ENCODE measurements at places on chromosomes 5 and 9.

- DNase-seq, result no peak
Observed at GRCh38 chr5:177474846-177475562, 1.6 kb upstream of the DBN1 start.

DNA sequence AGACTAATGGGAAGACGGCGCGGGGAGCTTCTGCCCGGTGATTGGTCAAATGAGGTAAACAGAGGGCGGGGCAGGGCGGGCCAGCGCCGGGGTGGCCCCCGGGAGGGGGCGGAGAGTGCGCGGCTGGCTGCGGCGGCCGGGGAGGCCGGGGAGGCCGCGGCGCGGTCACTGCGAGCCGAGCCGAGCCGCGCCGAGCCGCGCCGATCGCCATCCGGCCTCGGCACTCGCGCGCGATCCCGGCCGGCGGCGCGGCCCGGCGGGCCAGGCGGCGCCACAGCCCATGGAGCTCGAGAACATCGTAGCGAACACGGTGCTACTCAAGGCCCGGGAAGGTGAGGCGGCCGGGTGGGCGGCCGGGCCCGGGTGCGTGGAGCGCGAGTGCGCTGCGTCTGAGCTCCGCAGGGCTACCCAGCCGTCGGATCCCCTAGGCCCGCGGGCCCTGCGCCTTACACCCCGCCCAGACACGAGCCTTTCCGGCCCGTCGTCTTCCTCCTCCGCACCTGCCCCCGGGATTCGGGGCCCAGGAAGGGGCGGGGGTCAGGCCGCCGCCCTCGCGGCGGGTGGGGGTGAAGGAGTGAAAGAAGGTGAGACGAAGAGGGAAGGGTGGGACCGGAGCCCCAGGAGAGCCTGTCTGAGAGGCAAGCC, at the start of gene GRK6:
Gene GRK6, plus strand, starts transcription at position 111 of the 645 bp plus-strand sequence. Its CDS starts 170 bp downstream, at position 281.
- DNase-seq, result peak; percentile 99

GRCh38 chr9:113511047-113511521, 47.6 kb downstream of the RGS3 start:
- no peak for DNase-seq

- no peak for DNase-seq
Observed at GRCh38 chr5:108720391-108720790, 27.3 kb upstream of the FER start.

GRCh38 chr5:89436464-89436863, 553.5 kb upstream of the MEF2C start:
- DNase-seq, result no peak

DNA sequence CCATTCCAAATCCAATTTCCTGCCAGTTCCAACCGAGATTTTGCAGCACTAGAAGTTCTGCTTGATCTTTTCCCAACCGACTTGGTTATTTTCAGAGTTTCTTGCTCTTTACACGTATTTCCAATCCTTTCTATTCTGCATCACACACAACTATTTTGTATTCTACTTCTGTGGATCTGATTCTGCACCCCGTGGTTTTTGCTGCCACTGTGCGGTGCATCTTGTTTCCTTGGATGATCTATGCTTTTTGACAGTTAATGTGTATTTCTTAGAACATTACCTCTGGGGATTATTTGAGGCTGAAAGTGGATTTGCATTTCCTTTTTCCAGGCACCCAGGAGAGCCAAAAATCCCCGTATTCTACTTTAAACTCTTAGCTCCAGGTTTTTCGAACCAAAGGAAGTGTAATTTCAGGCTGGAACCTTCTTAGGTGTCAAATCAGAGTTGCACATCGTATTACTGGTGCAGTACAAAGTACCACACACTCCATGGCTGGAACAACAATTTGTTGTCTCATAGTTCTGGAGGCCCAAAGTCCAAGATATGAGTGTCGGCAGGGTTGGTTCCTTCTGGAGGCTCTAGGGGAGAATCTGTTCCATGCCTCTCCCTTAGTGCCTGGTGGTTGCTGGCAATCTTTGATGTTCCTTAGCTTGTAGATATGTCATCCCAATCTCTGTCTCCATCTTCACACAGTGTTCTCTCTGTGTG, 14.7 kb upstream of the SARDH start:
- no peak for DNase-seq

DNA sequence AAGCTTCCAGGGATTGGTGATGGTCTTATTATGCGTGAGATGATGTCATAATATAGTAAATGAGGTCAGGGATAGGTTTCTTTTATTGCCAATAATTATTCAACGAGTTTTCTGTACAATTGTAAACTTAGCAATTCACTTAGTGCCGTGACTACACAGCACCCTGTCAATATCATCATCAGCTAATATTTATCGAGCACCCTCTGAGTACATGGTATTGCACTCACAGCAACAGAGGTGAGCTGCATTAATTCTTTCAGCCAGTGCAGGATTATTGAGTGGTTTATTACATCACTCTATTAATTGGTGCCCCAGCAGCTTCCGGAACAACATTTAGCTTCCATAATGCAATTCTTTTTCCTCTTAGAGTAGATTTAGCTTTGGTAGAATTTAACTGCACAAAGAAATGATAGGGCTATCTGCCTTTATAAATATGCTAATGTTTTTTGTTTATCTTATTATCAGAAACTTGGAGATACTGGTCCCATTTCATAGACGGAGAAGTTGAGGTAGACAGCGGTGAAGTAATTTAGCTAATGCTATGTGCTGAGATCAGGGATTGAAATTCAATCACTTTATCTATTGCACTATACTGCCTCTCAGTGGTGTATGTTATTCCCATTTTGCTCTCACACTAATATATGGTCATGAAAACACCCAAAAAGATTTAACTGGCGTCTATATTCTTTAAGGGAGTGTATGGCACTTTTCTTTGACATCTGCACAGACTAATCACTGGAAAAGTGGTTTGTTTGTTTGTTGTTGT, 726.1 kb upstream of the WWC1 start:
- no peak for DNase-seq

DNA sequence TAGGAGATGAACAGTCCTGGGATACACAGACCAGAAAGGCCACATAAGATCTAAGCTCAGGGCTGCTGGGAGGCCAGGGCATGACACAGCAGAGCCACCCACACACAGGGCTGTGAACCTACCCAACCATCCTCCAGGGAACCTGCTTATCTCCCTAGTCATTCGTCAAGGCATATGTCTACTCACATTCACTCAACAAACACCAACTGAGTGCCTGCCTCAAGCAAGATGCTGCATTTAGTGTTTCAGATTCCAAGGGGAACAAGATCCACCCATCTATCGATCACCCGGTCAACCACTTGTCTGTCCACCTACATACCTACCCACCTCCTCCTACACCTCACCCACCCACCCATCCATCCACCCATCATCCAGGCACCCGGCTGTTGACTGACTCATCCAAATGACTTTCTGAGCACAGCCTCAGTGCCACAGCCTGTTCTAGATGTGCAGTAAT, 1.9 kb downstream of the DPM2 start:
- no peak for DNase-seq

- no peak for DNase-seq
Observed at GRCh38 chr5:35822511-35822910, 34.2 kb upstream of the IL7R start.

DNA sequence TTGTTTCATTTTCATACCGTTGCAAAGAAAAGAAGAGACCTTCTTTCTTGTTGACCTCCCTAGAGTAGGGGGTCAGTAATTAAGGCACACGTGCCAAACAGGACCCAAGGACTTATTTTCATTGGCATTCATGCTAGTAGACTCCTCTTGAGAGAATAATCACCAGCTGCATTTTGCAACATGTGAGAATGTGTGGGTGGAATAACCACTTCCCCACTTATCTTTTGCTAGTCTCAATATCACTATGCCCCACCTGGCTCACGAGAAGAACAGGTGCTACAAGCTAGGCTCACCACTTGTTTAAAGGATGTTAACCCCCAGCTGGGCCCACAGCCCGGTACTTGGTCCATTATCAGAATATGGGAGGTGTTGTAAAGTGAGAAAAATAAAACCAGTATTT, 460.7 kb upstream of the MEF2C start:
- no peak for DNase-seq

DNA sequence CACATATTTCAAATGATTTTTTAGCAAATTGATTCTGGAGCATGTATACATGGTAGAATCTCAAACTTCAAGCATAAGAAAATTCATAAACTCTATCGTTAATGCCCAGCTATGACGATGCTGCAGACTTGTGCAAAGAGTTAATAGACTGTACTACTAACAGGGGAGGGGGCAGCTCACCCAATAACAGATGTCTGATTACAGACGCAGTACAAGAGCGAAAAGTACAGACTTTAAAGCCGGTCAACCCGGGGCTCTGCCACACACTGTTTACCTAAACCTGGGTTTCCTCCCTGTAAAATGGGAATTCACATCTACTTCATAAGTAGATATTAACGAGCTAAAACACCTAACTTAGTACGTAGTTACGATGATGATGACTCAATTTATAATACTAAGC, 651 bp downstream of the TRIM23 start:
- no peak for DNase-seq

DNA sequence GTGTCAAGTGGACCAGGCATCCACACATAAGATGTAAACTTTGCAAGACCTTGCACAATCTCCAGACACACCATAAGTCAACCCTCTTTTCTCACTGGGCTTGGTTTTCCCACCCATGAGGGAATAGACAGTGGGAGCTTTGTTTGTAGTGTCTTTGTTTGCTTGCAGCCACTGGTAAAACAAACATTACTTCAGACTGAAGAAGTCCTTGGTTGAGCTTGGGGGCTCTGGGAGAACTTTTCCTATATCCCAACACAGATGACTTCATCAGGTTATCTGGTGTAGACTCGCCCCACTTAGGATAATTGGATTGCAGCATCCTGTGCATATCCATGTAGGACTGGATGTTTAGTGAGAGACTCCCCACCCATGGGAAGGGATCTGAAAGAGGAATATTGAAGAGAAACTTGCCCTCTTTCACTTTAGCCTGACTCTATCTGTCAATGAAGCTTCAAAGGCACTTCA, 11.5 kb upstream of the ADGRV1 start:
- no peak for DNase-seq

- DNase-seq, result no peak
Observed at GRCh38 chr5:159533197-159533596, 202.9 kb upstream of the IL12B start.

DNA sequence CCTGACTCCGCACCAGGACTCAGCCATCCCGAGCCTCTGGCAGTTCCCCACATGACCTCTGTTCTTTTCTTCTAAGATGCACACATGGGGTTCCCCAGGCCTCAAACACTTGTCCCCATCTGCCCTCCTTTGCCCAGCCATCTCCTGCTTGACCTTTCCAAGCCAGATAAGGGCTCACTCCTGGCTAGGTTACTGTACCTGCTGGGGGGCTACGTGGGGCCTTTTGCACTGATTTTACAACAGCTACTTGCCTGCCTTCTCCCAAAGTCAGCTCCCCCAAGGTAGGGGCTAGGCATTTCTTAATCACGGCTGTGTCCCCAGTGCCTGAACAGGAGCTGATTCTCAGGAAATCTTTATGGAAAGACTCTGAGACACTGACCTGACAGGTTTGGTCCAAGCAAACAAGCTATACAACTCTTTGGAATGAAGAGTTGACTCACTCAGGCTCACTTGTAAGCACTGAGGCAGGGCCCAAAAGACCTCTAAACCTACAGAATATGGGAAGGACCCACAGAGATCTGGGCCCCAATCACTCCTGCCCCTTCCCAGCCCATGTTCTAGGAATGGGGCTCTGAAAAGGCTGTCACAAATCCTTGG, 2.5 kb downstream of the MACROH2A1 start:
- DNase-seq, result no peak

- no peak for DNase-seq
Observed at GRCh38 chr5:72214168-72214567, 105.9 kb downstream of the MRPS27 start.

- no peak for DNase-seq
Observed at GRCh38 chr5:91937121-91937520, 554.0 kb upstream of the ARRDC3 start.

- DNase-seq, result no peak
Observed at GRCh38 chr5:82601077-82601476, 322.9 kb upstream of the RPS23 start.

DNA sequence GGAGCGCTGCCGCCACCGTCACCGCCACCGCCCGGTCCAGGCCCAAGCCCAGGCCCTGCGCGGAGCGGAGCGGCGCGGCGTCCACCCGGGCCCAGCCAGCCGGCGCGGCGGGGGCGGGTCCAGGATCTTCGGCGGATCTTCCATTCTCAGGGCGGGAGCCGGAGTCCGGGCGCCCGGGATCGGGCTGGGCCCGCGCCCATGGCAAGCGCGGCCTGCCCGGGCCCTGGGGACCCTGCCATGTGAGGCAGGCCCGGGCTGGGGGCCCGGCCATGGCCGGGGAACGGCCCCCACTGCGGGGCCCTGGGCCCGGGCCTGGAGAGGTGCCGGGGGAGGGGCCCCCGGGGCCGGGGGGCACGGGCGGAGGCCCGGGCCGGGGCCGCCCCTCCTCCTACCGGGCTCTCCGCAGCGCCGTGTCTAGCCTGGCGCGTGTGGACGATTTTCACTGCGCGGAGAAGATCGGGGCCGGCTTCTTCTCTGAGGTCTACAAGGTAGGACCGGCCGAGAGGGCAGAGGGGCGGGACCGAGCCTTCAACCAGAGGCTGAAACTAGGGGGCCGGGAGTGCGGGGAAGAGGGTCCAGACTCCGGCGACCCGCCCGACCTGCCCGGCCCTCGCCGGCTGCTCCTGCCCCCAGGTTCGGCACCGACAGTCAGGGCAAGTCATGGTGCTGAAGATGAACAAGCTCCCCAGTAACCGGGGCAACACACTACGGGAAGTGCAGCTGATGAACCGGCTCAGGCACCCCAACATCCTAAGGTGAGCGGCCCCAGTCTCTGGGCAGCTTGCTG, 482 bp downstream of the TESK1 start:
- DNase-seq, result no peak

DNA sequence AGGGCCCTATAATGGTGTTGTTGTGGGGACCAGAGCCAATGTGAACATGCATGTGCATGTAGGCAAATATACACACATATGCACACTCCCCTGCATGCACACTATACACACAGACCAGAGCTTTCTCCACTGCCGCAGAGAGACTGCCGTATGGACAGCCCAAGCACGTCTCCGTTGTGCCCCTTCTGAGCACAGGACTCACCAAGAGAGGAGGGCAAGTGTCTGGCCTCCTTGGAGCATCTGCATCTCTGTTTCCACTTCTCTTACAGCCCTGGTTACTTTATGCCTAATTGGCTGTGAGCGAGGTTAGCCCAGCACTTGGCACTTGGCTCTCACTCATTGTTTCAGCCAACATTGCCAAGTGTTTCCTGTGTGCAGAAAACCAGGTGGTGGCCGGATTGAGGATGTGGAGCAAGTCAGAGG, 30.4 kb downstream of the CSF2 start:
- no peak for DNase-seq

DNA sequence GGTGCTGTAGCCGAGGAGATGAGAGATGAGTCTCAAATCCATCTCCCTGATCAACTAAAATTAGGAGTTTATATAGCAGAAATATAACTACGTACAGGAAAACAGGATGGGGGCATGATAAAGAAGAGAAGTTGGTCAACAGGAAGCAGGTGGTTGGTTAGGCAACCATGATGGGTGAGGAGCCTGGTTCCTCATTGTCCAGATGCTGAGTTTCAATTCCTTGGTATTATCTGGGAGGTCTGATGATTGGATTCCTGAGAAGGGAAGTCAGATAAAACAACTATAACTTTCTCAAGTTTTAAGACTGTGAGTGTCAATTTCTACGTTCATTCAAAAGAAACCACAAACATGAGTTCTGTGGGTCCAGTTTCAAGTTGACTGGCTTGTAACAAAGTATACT, 323.9 kb downstream of the MTRR start:
- DNase-seq, result no peak
